ENCODE measurements at places on chromosomes 12 and 14. TPM values are rescaled to one million over a fixed set of nuclear protein-coding genes. Genes with fewer than 3 reads are reported as not detected.
A peak's percentile ranks its signal among the peaks of the same experiment; 100 is the strongest.

GRCh38 chr14:63995285-63995684, 142.5 kb downstream of the SYNE2 start:
- no peak overlapping the region for H3K27ac ChIP-seq
- DNase-seq, result no peak
- H3K4me3 ChIP-seq, result no peak overlapping the region
- no peaks in the 10 kb centered on the region for H3K27me3 ChIP-seq

GRCh38 chr12:23472329-23472971, 477.0 kb downstream of the SOX5 start:
- H3K36me3 ChIP-seq, result no peaks in the 10 kb centered on the region
- H3K27ac ChIP-seq, result no peak overlapping the region
- no peaks in the 10 kb centered on the region for H3K27me3 ChIP-seq
- peak; percentile 73 for DNase-seq

- no peak overlapping the region for H3K4me3 ChIP-seq
- H3K4me1 ChIP-seq, result no peaks in the 10 kb centered on the region
- H3K27me3 ChIP-seq, result no peaks in the 10 kb centered on the region
- H3K36me3 ChIP-seq, result peaks cover 5% of the 10 kb centered on the region
- no peak for DNase-seq
Measured at GRCh38 chr12:49584591-49584990, 16.6 kb upstream of the MCRS1 start.

GRCh38 chr12:56129942-56130495, 2.0 kb downstream of the ESYT1 start:
- peaks cover 5% of the 10 kb centered on the region for H3K4me1 ChIP-seq
- no peak overlapping the region for H3K27ac ChIP-seq
- peak overlapping the region; percentile 94 for H3K4me3 ChIP-seq
- DNase-seq, result no peak

Gene TAS2R19
- total RNA-seq, result 3.3 TPM

Gene GPR65
- total RNA-seq, result not detected
